ENCODE measurements at places on chromosomes 2 and 18.

DNA sequence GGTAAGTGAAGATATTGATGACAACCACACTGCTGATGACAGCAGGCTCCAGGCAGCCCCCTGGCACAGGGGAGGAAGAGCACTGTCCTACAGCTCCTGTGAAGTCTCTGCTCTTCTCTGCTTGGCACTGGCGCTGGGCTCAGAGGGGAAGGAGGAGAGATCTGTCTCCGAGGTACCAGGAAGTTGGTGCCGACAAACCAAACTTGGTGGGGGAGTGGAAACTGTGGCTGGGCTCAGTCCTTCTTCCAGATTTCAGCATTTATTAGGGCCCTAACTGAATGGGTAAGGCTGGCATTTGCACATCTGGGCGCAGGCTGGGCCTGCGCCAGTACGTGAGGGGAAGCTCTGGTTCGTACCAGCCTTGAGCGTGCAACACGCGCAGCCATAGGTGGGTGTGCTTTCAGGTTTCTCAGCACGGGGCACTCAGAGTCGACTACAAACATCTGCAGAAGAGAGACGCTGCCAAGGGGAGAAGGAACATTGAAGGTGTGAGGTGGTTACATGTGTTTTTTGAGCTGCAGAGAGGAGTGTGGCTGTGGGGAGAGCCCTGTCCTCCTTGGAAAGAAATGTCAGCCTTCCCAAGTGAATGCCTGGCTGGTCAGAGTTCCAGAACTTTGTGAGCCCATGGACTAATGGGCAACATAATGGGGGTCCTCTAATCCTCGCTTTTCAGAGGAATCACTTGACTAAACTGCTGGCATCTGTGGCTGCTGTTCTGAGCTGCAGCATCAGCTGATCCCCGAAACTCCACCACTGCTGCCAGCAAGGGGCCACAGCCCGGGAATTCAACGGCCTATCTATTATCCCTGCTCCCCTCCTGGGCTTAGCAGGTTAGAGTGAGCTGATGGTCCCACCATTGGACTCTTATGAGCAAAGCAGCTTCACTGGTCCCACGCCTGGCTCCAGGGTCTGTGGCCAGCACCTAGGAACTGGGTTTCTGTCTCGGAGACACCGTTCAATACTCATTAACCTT, 55.2 kb upstream of the SEMA4C start:
- DNase-seq, result peak; percentile 58

GRCh38 chr2:216621292-216621691, 11.9 kb upstream of the IGFBP2 start:
- DNase-seq, result no peak

- peak; percentile 43 for DNase-seq
Measured at GRCh38 chr2:219551441-219552381, 7.9 kb downstream of the TMEM198 start.

DNA sequence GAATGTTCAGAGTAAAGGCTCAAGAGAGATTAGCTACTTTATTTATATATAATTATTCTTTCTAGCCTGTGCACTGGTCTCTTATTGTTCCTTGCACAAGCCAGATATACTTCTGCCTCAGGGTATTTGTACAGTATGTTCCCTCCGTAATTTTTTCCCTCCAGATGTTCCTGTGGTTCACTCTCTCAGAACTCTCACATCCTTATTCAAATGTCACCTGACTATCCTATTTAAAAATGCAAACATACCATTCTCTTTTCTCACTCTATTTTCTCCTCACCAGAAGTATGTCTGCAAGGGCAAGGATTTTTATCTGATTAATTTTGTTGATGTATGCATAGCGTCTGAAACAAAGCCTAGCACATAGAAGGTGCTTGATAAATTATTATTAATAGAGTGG, 64.0 kb upstream of the CERS6 start:
- DNase-seq, result no peak

- no peak for DNase-seq
Measured at GRCh38 chr18:24055009-24055804, 40.7 kb downstream of the TTC39C start.

DNA sequence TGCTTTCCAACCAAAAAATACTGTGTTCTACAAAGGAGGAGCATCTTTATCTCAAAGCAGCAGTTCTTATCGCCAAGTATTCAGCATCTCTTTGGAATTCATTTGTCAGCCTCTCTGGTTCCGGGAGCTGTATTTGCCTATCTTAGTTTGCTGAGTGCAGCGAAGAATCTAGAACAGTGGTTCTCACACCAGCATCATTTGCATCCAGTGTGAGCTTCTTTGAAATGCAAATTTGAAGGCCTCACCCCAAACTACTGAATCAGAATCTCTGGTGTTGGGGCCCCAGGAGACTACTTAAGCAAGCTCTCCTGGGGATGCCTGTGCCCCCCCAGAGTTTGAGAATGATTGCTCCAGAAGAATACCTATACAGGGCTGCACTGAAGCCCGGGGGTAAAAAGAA, 1.5 kb upstream of the PTPN2 start:
- DNase-seq, result no peak

GRCh38 chr2:63432373-63432772, 155.9 kb downstream of the WDPCP start:
- DNase-seq, result no peak

DNA sequence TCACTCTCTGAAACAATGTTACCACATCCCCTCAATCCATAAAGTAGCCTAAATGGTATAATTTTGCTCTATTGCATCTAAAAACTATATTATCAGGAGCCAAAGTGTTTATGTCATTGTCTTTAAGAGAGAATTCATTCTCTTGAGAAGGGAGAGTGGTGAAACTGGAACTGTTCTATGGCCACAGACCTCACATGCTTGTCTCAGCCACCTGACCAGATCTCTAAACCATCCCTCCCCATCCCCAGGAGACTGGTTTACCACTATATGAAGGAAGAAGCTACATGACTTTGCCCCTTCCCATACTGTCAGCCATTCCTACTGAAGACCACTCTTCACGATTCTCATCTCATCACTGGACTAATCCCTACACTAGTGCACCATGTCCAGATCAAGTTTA, 9.6 kb downstream of the CDH7 start:
- DNase-seq, result no peak

DNA sequence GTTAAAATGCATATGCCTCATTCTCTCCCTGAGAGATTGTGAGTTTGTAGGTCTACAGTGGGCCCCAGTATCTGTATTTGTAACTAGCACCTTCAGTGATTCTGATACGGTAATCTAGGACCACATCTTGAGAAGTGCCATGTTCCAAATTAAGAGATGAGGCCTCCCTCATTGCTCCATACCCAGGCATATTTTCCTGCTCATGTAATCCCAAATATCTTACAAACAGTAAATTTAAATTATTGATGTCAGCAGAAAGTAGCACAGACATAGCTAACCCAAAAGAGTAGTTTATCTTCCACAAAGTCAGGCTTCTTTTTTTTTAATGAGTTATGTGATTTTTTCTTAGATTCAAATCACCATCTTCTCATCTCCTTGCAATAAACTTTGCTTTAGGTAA, 263.8 kb downstream of the SETBP1 start:
- no peak for DNase-seq

GRCh38 chr2:189587780-189588179, 7.2 kb upstream of the SLC40A1 start:
- no peak for DNase-seq

GRCh38 chr18:35639296-35639695, 57.8 kb downstream of the GALNT1 start:
- DNase-seq, result no peak

DNA sequence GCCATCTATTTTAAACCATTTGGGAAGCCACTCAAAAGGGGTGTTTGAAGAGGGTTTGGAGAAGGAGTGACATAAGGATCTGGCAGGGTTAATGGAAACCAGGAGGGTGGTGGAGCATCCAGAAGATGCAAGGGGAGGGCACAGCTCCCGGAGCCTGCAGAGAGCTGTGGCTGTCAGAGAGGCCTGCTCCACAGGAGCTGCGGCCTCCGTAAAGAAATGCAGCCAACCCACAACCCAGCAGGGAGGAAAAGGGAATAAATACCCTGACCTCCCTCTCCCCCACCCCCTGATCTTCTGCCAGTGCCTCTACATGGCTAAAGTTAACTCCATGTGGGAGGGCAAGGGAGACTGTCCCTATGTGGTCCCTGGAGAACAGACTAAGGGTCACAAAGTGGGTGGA, 567.1 kb upstream of the POU3F3 start:
- no peak for DNase-seq

DNA sequence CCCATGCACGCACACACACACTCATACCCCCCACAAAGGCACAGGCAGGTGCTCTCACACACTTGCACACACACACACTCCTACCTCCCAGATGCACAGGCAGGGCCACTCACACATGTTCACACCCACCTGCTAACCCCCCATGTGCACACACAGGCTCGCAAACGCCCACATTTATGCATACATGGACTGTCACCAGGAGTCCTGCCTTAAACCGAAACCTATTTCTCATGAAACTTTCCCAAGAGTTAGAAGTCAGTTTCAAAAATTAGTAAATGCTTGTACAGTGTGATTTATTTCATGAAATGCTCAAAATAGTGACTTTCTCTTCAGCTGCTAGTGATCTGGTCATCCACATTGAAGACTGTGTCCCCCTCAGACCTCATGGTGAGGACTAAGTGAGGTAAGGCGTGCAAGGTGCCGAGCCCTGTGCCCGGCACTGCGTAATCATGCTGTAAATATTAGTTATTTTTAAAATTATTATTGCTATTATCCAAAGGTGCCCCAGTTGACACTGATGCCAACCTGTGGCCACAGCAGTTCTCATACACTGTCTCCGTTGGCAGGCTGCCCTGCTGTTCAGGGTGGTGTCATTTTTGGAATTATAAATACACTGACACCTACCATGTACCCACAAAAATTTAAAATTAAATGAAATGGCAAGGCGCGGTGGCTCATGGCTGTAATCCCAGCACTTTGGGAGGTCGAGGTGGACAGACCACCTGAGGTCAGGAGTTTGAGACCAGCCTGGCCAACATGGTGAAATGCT, 12.4 kb downstream of the CNNM4 start:
- DNase-seq, result peak; percentile 28

DNA sequence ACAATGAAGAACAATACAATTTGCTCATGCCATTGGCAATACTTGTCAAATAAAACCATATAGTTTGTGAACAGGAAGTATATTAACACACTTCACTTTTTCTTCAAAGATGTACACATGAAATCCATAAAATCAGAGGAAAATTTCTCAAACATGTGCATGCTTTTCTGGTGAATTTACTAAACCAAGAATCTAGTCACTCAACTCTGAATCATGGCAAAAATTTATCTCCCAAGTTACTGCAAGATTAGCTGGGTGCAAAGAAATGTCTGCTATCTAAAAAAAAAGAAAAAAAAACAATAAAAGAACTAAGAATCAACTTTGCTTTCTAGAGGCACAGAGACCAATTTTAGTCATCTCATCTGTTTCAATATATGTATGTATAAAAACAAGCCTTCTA, 419.2 kb downstream of the NR4A2 start:
- no peak for DNase-seq

DNA sequence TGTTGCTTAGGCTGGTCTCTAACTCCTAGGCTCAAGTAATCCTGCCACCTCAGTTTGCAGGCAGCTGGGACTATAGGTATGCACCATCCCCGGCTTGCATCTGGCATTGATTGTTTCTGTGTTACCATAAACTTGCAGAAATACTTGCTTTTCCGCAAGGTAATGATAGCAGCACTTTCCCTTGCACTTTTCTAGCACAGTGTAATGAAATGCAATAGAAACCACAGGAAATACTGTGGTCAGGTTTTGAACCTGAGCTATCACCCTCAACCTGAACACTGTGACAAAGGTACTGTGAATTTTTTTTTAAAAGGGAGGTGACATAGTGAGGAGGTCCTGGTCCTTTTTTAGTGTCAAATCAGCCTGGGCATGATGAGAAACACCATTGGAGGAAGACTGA, 38.3 kb downstream of the DHRS9 start:
- peak; percentile 25 for DNase-seq

DNA sequence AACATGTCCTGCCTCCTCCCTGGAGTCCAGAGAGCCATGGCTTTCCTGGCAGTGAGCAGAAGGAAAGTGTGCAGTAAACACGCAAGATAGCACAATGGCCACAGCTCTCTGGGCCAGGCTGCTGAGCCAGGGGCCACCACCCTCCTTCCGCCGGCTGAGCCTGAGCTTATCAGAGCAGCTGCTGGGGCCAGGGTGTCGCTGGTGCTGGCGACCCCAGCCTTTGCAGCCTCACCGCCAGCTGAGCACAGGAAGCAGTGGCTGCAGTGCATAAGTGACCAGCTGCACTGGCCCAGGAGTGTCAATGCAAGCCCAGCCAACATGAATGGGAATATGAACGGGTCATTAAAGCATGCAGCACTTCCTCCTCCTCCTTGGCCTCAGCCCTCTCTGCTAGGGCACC, 172.0 kb downstream of the ZFP36L2 start:
- no peak for DNase-seq
